ENCODE measurements at places on chromosomes 2 and 18.
A peak's percentile ranks its signal among the peaks of the same experiment; 100 is the strongest.

DNA sequence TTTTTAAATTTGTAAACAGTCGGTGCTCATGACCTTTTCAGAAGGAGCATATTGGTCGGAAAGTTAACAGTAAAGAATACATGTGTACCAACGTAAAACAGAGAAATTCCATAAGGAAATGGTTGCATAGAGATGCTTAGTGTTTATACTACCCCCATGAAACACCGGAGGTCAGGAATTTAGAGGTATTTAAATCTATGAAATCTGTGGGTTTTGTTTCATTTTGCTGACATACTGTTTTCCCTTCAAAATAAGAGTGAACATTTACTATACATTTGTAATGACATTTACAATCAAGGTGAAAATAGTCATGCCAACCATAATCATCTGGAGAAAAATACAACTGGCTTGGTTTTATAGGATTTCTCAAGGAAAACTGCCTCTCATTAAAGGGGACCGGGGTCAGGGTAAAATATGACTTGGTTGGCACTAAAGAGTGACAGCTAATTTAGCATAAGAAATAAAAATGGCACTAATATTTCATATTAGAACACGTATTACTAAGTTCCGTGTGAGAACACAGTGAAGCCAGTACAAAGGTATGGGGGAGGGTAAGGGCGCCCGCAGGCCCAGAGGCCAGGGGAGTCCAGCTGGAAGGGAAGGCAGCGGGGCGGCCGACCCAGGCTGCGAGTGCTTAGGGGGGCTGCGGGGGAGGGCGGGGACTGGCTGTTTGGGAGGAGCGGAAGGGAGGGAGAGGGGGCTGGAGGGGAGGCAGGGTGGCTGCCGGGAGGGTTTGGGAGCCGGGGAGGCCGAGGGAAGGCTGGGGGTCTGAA is 1.1 kb upstream of the RNU4ATAC start:
- H3K4me3 ChIP-seq = peak overlapping the region; percentile 66
- H3K36me3 ChIP-seq = no peaks in the 10 kb centered on the region
- H3K27me3 ChIP-seq = no peaks in the 10 kb centered on the region
- H3K4me1 ChIP-seq = peaks cover 20% of the 10 kb centered on the region
- peak overlapping the region; percentile 98 for H3K27ac ChIP-seq

DNA sequence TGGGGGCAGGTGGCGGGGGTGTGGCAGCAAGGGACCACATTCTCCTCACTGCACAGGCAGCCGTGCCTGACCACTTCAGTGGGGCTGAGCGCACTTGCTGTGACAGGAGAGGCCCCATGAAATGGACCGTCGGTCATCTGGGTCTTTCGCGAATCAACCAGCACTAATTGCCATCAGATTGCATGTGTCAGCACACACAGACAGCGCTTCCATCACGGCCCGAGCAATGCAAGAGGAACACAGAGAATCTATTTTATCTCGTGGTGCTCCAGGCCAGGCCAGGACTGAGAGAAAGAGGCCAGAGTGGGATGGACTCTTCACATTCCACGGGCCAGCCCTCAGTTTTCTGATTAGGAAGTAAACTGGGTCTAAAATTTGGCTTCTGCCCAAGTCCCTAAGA is 87.0 kb downstream of the EIPR1 start:
- H3K4me1 ChIP-seq = no peaks in the 10 kb centered on the region
- no peak for DNase-seq
- no peaks in the 10 kb centered on the region for H3K27me3 ChIP-seq
- H3K27ac ChIP-seq = no peak overlapping the region

GRCh38 chr2:233803994-233804393 is 25.9 kb downstream of the MROH2A start:
- no peaks in the 10 kb centered on the region for H3K36me3 ChIP-seq
- no peaks in the 10 kb centered on the region for H3K4me1 ChIP-seq
- no peak overlapping the region for H3K4me3 ChIP-seq
- no peaks in the 10 kb centered on the region for H3K27me3 ChIP-seq
- DNase-seq = no peak
- H3K27ac ChIP-seq = no peak overlapping the region

DNA sequence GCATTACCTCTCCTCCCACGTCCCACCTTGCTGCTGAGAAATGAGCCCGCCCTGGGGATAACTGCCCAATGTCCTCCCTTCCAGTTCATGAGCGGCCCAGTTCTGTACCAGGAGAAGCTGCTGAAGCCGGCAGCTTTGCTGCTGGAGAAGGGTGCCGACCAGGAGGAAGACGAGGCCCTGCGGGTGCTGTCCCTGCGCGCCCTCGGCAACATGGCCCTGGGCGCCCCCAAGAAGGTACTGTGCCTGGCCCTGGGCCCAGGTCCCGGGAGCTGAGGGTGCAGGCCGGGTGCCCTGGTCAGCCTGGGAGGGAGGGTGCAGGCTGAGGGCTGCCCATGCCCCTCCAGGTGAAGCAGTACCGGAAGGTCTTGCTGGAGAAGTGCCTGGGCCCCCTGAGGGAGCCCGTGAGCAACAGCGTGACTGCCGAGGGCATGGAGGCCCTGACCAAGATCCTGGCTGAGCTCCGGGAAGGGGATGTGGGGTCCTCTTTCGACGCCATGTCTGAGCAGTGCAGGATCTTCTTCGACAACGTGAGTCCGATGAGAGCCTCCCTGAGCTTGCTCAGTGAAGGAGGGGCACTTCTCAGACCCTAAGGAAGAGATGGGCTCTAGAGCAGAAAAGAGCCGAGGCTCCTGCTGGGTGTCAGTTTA is 25.7 kb downstream of the HJURP start:
- H3K4me1 ChIP-seq = no peaks in the 10 kb centered on the region
- no peak for DNase-seq
- H3K27me3 ChIP-seq = no peaks in the 10 kb centered on the region
- H3K4me3 ChIP-seq = no peak overlapping the region

DNA sequence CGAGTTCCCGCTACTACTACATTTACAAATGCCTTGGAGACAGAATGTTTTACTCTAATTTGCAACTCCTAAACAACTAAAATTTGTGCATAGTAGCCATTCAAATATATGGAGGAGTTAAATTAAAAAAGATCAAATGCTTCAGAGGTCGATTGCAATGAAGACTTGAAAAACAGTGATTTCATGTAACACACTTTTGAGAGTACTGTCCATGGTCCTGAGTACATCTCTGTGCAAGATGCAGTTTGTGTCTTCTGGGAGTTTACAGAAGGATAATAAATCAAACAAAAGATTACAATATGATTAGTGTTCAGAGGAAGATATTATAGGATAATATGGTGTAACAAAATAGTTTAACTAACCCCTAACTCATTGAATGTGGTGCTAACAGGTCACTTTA is 894.7 kb downstream of the TMEM182 start:
- no peak overlapping the region for H3K27ac ChIP-seq
- H3K4me3 ChIP-seq = no peak overlapping the region
- no peaks in the 10 kb centered on the region for H3K4me1 ChIP-seq
- DNase-seq = no peak
- no peaks in the 10 kb centered on the region for H3K27me3 ChIP-seq
